ENCODE measurements at places on chromosomes 12 and 14.

GRCh38 chr12:52899338-52900035 lies 5.4 kb downstream of the KRT8 start:
- no peak for DNase-seq

- DNase-seq, result no peak
These were observed 378.1 kb downstream of the AACS start for GRCh38 chr12:125443341-125443740.

- no peak for DNase-seq
These were observed 168.7 kb downstream of the CFAP54 start for GRCh38 chr12:96658075-96658474.

DNA sequence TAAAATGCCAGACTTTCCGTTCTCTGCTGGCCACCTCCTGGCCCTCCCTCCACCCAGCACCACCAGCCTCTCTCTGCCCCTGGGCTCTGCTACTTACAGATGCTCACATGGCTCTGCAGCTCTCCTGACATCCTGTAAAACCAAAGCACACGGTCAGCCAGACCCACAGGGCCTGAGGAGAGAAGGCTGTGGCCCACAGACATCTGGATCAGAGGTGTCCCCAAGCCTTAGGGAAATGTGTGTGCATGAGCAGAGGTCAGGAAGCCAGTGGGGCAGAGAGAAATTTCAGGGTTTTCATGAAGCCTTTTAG lies 11.5 kb downstream of the KRT77 start:
- DNase-seq, result no peak

- no peak for DNase-seq
These were observed 224.3 kb upstream of the ATP2B1 start for GRCh38 chr12:89932954-89933353.

- DNase-seq, result no peak
These were observed 230.3 kb downstream of the SUDS3 start for GRCh38 chr12:118606690-118607089.

GRCh38 chr12:541676-542324 lies 82.1 kb downstream of the B4GALNT3 start:
- DNase-seq, result no peak

DNA sequence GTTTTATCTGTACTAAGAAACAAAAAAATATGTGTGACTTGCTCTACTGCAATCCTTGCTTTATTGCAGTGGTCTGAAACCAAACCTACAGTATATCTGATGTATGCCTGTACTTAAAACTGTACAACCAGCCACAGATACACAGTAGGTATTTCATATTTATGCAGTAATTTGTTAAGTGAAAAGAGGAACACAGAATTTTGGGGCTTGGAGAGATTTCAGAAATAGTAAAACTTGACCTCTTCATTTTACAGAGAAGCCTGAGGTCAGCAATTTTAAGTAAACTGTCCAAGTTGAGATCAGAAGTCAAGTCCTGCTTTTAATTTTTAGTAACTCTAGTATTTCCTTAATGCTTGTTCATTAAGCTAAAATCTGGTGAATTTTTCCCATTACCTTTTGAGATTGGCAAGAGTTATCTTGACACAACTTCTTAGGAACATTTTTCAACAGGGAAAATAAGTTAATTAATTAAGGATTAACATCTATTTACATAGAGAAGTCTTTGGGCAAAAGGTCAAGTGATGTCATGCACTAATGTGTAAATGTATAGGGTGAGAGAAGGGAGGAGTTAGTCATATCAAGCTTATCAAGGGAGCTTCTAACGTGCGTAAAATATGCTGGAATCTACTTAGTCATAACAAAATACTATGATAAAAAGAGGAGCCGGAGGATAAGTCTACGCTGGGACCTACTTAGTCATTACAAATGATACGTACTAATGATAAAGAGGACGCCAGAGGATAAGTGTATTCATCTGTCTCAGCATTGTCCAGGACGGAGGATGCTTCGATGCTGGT lies 66.0 kb upstream of the GTF2A1 start:
- no peak for DNase-seq

GRCh38 chr14:38958589-38958988 lies 144.4 kb downstream of the SEC23A start:
- no peak for DNase-seq

GRCh38 chr14:59460378-59460777 lies 4.8 kb downstream of the GPR135 start:
- no peak for DNase-seq

DNA sequence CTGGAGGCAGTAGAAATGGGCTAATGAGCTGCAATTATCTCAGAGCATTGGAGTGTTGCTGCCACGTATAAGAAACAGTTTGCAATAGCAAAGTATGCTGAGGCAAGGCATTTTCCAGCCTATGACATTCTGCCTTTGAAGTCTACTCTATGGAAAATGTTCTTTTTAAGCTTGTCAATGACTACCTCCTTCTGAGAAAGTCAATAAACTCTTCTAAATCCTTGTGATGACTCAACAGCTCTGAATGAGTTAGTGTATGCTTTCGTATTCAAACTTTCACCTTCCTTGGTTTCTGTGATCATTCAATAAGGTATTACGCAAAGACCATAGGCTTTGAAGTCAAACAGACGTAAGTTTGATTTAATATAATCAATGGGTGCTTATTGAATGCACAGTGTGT lies 111.2 kb downstream of the CAPZA3 start:
- DNase-seq, result no peak

- DNase-seq, result no peak
These were observed 169.5 kb downstream of the CHST11 start for GRCh38 chr12:104626069-104626837.

DNA sequence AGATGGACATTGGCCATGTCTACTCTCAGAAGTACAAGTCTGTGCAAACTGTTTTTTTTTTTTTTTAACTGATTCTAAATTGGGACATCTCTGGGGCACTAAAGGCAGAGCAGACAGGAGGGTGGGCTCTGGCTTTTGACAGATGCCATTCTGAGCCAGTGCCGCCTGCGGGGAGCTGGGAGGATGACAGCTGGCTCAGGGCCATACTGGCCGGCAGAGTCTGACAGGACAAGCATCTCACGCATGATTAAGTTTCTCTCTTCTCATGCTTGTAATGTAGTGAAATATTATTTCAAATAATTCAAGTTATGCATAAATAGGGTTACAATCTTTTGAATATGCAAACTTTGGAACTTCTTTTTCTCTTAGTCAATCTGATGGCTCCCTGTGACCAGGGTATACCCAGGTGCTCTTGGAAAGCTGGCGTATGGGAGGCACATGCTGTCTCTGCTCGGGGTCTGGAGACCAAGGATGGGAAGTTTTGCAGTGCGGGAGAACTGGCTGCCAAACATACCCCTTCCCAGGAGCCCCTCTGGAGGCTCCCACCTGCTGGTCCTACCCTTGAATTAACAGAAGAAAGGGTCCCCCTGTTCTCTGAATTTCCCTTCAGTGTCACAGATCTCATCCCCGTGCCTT lies 7.6 kb downstream of the CDCA4 start:
- peak; percentile 75 for DNase-seq

GRCh38 chr12:51972849-51973273 lies 21.4 kb downstream of the ACVR1B start:
- no peak for DNase-seq

DNA sequence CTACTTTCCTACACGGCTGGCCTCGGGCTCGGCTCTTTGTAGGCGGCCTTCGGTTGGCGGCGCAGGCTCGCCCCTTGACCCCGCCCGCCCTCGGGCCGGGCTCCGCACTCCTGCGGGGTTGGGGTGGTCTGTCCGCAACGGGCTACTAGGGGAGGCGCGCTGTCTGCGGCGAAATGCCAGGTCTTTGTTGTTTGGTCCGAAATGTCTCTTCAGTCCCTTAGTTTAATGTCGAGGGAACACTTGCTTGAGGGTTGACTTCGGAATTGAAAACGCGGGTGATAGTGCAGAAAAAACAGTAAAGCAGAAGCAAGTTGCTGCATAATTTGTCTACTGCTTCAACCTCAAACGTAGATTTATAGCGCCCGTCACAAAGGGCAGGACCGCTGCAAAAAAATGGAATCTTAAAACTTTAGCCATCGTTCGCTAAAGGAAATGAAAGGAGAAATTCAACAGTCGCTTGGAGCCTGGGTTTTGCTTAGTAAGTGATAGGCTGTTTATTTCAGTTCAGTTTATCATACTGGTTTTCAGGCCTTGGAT lies 390 bp downstream of the JKAMP start:
- no peak for DNase-seq

- peak; percentile 59 for DNase-seq
These were observed 69.0 kb upstream of the REP15 start for GRCh38 chr12:27627123-27627852.

DNA sequence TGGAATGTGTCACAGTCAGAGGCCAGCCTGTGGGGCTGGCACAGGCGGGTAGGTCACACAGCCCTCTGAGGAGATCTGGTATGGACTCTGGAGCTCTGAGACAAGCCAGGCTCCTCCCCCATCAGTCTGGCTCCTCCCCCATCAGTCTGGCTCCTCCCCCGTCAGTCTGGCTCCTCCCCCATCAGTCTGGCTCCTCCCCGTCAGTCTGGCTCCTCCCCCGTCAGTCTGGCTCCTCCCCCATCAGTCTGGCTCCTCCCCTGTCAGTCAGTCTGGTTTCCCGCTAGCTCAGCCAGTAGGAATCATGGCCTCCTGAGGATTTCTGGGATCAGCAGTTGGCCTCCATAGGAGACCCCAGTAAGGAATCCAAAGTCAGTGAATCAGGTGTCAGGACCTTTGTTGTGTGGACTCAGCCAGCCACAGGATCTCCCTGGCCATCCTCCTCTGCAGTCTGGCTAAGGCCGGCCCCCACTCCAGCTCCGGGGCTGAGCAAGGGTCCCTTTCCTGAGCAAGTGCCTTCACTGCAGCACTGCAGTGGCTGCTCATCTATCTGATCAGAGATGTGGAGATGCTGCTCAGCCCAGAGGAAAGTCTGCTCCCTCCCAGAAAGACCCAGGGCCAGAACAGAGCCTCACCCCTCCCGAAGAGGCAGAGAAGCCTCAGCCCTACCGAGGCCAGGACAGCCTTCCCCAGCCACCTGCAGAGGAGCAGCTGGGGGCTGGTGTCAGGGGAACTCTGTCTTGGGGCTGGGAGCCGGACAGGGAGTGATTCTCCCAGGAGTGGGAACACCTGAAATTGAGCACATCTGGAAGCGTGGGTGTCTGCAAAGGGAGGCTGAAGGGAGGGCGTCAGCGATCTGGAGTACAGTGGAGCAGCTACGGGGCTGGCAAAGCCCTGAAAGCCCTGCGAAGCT lies 35.7 kb downstream of the IQSEC3 start:
- no peak for DNase-seq

- no peak for DNase-seq
These were observed 302.6 kb downstream of the PCNX1 start for GRCh38 chr14:71209888-71210287.

Measured in myocyte (in vitro differentiated cells).